ENCODE measurements at places on chromosomes 6 and 20.

- H3K36me3 ChIP-seq = no peaks in the 10 kb centered on the region
- no peaks in the 10 kb centered on the region for H3K27me3 ChIP-seq
- DNase-seq = no peak
- H3K27ac ChIP-seq = no peak overlapping the region
- H3K4me1 ChIP-seq = no peaks in the 10 kb centered on the region
- peak overlapping the region; percentile 67 for H3K4me3 ChIP-seq
Observed at GRCh38 chr6:169233181-169233580, 20.5 kb downstream of the THBS2 start.

- peaks cover 5% of the 10 kb centered on the region for H3K4me1 ChIP-seq
- no peaks in the 10 kb centered on the region for H3K36me3 ChIP-seq
- H3K4me3 ChIP-seq = no peak overlapping the region
- DNase-seq = no peak
- H3K27ac ChIP-seq = no peak overlapping the region
Observed at GRCh38 chr20:39624316-39624715, 662.2 kb downstream of the DHX35 start.

GRCh38 chr6:155528982-155529453 lies 73.4 kb upstream of the NOX3 start:
- H3K27me3 ChIP-seq = no peaks in the 10 kb centered on the region
- peaks cover 3% of the 10 kb centered on the region for H3K4me1 ChIP-seq
- H3K36me3 ChIP-seq = no peaks in the 10 kb centered on the region
- no peak overlapping the region for H3K27ac ChIP-seq
- DNase-seq = no peak

DNA sequence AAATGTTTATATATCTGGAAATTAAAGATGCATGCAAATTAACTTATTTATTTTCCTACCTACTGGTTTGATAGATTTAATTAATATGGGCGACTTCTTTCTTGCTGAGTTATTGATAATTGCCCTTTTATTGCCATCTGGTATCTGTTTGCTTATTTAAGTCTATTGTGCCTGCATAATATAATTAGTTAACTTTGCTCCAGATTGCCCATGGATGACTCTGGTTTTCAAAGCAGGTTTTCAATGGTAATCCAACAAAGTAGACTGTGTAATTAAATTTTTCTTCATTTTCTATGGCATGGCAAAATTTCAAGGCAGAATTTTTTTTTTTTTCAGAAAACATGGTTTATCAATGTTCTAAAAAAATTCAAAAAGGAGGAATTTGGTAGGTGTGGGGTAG lies 1092.0 kb downstream of the GRIK2 start:
- no peaks in the 10 kb centered on the region for H3K4me1 ChIP-seq
- no peak for DNase-seq
- H3K36me3 ChIP-seq = no peaks in the 10 kb centered on the region
- H3K4me3 ChIP-seq = no peak overlapping the region

- H3K27me3 ChIP-seq = peaks cover 46% of the 10 kb centered on the region
- peaks cover 35% of the 10 kb centered on the region for H3K4me1 ChIP-seq
- H3K4me3 ChIP-seq = no peak overlapping the region
- DNase-seq = no peak
- no peaks in the 10 kb centered on the region for H3K36me3 ChIP-seq
- H3K27ac ChIP-seq = no peak overlapping the region
Observed at GRCh38 chr6:42140032-42140431, 2.4 kb downstream of the C6orf132 start.

- peaks cover 45% of the 10 kb centered on the region for H3K4me1 ChIP-seq
- no peak overlapping the region for H3K27ac ChIP-seq
- no peak for DNase-seq
- peak overlapping the region; percentile 44 for H3K4me3 ChIP-seq
Observed at GRCh38 chr6:155121294-155121693, 126.2 kb downstream of the TIAM2 start.

- H3K4me1 ChIP-seq = peaks cover 4% of the 10 kb centered on the region
- no peak overlapping the region for H3K4me3 ChIP-seq
- DNase-seq = no peak
Observed at GRCh38 chr20:64093013-64093503, 8.9 kb upstream of the LKAAEAR1 start.

- peaks cover 17% of the 10 kb centered on the region for H3K27me3 ChIP-seq
- no peaks in the 10 kb centered on the region for H3K36me3 ChIP-seq
- H3K4me1 ChIP-seq = peaks cover 6% of the 10 kb centered on the region
Observed at GRCh38 chr6:81748994-81749393, 3.5 kb downstream of the TENT5A start.

- H3K36me3 ChIP-seq = no peaks in the 10 kb centered on the region
- H3K4me3 ChIP-seq = no peak overlapping the region
- no peak overlapping the region for H3K27ac ChIP-seq
- no peaks in the 10 kb centered on the region for H3K27me3 ChIP-seq
Observed at GRCh38 chr6:132341646-132342045, 59.6 kb downstream of the MOXD1 start.

DNA sequence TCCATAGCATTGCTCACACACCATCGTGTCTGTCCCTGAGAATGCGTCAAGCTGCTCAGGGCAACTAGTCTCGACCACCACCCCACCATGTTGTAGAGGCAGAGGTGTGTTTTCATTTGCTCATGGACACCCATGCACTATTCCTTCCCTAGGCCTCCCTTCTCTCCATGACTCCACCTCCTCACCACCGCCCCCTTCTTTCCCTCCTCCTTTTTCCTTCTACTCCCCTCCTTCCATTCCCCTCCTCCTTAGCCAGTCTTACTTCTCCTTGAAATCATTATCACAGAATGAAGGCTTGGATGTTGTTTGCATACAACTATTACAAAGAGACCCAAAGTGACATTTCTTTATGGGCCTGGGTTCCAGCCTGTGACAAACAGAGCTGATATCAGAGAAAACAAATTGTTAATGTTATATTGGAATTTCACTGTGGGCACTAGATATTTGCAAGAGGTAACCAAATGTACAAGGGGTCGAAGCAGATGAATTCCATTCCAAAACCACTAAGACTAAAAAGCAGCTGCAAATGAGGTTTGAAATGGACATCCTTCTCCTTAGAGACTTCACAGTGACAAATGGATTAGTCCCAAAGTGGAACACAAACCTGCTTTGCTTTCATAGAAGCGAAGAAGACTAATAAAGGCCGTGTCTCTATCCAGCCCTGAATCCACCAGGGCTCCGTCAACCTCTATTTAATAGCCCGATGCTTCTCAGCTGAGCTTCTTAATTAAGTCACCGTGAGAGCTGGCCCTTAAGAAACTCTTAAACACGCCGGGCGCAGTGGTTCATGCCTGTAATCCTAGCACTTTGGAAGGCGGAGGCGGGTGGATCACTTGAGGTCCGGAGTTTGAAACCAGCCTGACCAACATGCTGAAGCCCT lies 275.8 kb upstream of the SULF2 start:
- no peak for DNase-seq
- no peaks in the 10 kb centered on the region for H3K4me1 ChIP-seq
- H3K36me3 ChIP-seq = no peaks in the 10 kb centered on the region
- H3K27me3 ChIP-seq = no peaks in the 10 kb centered on the region
- H3K27ac ChIP-seq = no peak overlapping the region

- H3K4me1 ChIP-seq = no peaks in the 10 kb centered on the region
- peak; percentile 24 for DNase-seq
- H3K27ac ChIP-seq = no peak overlapping the region
Observed at GRCh38 chr20:6178537-6178936, 55.7 kb upstream of the FERMT1 start.

DNA sequence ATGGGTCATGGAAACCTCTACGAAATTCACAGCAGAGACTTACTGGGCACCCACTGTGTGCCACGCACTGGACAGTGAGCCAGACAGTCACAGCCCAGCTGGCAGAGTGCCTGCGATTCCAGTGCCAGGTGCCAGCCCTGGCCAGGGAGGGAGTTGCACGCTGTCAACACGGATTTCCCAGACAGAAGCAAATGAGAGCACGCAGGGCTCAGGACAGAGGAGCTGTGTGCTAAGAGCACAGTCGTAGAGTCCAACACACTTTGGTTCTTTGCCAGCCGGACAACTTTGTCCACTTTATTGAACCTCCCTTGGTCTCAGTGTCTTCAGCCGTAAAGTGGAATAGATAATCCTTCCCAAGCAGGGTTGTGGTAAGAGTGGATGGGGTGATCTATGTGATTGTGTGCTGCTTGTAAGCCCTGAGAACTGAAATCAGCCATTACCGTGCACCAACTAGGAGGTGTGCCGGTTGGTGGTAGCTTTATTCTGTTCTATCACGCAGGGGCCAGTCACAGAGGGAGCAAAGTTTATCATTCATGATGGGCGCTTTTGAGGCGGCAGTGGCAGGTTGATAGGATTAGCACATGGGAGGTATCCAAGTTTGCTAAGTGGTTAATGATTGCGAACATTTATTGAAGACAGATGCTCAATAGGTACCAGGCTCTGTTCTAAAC lies 40.6 kb downstream of the SIRPA start:
- H3K4me1 ChIP-seq = no peaks in the 10 kb centered on the region
- no peak for DNase-seq
- no peaks in the 10 kb centered on the region for H3K36me3 ChIP-seq
- H3K27ac ChIP-seq = no peak overlapping the region
- H3K4me3 ChIP-seq = no peak overlapping the region
- no peaks in the 10 kb centered on the region for H3K27me3 ChIP-seq
